NCI-H526 treated with DMSO at 0.1 percent for 48 hours (cell line): ENCODE measurements at places on chromosomes 5 and 9.
A peak's percentile ranks its signal among the peaks of the same experiment; 100 is the strongest.

DNA sequence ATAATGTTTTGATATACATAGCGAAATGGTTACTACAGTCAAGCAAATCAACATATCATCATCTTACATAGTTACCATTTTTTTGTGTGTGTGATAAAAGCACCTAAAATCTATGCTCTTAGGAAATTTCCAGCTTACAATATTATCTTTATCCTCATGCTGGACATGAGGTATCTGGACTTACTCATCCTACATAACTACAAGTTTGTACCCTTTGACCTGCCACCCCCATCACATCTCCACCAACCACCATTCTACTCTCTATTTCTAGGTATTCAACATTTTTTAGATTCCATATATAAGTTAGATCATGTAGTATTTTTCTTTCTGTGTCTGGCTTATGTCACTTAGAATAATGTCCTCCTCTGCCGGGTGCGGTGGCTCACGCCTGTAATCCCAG, 79.9 kb downstream of the TAF11L14 start:
- no peak for DNase-seq

DNA sequence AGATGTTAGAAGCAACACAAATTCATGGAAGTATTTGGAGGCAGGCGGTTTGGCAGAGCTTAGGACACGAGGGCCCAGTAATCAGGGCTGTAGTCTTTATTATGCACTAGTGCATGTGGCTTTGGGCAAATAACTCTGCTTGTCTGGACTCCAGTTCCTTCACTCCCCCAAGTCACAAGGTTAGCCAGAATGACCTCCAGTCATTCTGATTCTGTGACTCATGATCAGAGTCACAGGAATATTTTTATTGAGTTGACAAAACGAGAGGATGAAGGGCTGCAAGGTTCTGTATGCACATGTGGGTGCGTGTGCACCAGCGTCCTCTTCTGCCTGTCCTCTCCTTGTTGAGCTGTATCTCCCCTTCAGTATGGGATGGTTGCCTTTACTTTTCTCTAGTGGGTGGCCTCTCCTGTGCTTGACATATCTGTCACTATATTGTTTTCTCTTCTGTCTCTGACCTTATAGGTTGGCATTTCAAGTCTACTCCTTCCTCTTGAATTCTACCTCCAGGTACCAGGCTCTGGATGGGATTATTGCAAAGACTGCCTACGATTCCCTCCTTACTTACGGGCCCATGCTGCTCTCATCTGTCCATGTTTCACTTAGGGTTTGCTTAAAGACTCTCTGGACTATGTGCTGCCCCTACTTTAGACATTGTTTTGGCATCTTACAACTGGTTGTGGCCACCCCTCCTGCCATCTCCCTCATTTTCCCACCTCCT, 94.6 kb downstream of the KDM4C start:
- DNase-seq: no peak

- DNase-seq: no peak
Observed at GRCh38 chr9:71552480-71552879, 215.8 kb downstream of the CEMIP2 start.

- DNase-seq: no peak
Observed at GRCh38 chr5:79850941-79851340, 140.1 kb downstream of the MTX3 start.

GRCh38 chr5:355379-355935, 33.9 kb downstream of the AHRR start:
- DNase-seq: no peak

- no peak for DNase-seq
Observed at GRCh38 chr5:143101121-143101520, 302.4 kb downstream of the NR3C1 start.

DNA sequence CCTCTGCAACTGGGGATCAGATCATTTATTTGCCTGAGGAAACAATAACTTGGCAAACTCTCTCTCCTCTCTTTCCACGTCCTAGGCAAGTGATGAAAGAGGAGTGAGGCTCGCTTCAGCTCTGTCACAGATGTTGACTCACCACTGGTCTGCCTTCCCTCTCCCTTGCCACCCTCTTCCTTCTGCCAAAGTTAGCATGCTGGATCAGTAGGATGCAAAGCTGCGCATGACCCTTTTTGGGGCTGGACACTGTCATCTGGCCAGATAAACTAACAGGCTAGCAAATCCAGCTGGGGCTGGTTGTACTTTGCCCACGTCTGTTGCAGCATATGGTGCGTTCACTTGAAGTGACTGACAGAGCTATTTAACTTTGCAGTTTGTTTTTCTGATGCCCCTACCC, 36.2 kb upstream of the SMARCA2 start:
- DNase-seq: no peak

DNA sequence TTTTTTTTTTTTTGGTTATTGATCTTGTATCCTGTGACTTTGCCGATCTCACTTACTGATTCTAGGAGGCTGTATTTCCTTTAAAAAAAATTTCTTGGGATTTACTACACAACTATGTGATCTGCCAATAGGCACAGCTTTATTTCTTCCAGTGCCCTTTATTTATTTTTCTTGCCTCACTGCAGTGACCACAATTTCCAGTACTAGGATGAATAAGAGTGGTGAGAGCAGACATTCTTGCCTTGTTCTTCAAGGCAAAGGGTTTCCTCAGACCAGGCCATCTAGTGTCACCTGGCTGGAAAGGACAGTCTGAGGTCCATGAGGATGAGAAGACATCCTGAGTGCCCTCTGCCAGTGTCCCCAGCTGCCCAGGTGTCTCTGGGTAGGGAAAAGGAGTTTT, 265.4 kb downstream of the SPOCK1 start:
- no peak for DNase-seq

GRCh38 chr5:96928931-96929708, 6.8 kb upstream of the LNPEP start:
- DNase-seq: no peak

GRCh38 chr9:113712053-113712452, 164.1 kb upstream of the ZNF618 start:
- DNase-seq: no peak

- no peak for DNase-seq
Observed at GRCh38 chr5:106827061-106827460, 843.7 kb downstream of the EFNA5 start.

DNA sequence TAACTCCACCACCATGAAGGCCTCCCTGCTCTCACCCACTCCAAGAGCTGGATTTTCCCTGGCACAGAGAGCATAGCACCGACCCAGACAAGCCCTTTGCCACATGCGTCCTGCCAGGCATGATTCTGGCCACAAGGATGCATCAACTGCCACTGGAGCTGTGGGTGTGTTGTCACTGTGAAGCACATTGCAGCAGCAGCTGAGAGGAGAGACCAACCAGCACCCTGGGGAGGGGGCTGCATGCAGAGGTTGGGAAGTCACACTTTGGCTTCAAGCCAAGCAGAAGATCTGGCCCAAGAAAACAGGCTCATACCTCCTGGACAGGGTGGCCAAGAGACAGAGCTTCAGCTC, 22.6 kb upstream of the PTGES start:
- no peak for DNase-seq

GRCh38 chr9:23556459-23556858, 269.6 kb downstream of the ELAVL2 start:
- no peak for DNase-seq

DNA sequence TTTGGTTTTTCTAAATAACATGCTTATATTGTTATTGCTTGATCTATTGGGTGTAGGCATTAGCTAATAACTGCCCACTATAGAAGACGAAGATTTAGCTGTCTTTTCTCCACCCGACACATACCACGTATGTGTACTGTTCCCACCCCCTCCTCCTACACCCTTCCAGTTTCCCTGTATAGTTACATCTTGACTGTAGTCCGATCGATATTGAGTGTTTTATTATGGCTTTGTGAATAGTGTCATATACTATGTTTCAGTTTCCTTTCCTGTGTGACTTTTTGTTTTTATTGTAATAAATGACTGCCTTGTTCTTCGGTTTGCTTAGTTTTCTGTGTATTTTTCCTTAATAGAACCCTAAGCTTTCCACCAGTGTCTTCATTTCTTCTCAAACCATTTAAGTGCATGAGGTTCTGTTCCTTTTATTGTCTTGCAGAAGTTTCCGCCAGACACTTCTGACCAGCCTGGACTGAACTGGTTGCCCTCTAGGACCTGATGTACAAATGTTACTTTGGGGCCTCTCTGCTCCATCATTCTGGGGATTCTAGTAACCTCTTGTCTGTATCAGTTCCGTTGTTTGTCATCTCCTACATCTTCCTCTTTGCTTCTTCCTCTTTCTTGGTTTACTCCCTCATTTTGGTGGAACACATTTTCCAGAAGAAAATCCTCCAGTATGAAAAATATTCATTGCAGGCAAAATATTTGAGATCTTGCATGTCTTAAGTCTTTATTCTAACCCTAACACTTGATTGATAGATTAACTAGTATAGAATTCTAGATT, 61.8 kb downstream of the PRKACG start:
- no peak for DNase-seq

- DNase-seq: no peak
Observed at GRCh38 chr5:159605585-159605984, 275.3 kb upstream of the IL12B start.

GRCh38 chr5:45508135-45508534, 188.0 kb downstream of the HCN1 start:
- DNase-seq: no peak

- no peak for DNase-seq
Observed at GRCh38 chr9:117453737-117454136, 38.9 kb upstream of the ASTN2 start.

DNA sequence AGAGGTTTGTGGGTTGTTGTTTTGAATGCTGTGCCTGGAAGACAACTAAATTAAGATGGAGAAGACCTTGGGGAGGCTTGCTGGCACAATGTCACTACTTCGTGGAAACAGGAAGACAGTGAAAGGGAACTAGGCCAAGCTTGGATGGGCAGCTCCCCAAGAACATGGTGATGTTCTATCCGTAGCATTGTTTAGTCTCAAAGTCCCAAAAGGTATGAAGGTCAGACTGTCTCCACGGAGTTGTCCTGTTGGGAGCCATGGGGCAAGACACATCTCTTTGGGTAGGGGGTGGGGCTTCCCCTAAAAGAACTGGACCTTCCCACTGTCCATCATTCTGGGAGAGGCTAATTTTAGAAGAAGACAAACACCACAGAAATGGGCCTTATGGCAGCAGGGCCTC, 140.5 kb downstream of the ENTREP1 start:
- DNase-seq: no peak

- DNase-seq: no peak
Observed at GRCh38 chr5:103744159-103744558, 181.6 kb upstream of the NUDT12 start.

- no peak for DNase-seq
Observed at GRCh38 chr5:120062515-120062917, 401.6 kb upstream of the PRR16 start.

DNA sequence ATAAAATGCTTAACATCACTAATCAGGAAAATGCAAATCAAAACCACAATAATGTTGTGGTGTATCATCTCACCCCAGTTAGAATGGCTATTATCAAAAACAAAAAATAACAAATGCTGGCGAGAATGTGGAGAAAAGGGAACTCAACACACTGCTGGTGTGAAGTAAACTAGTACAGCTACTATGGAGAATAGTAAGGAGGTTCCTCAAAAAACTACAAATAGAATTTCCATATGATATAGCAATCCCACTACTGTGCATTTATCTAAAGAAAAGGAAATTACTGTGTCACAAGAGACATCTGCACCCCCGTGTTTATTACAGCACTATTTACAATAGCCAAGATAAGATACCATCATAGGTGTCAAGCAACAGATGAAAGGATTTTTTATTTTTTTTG, 214.5 kb upstream of the RASA1 start:
- DNase-seq: peak; percentile 25

DNA sequence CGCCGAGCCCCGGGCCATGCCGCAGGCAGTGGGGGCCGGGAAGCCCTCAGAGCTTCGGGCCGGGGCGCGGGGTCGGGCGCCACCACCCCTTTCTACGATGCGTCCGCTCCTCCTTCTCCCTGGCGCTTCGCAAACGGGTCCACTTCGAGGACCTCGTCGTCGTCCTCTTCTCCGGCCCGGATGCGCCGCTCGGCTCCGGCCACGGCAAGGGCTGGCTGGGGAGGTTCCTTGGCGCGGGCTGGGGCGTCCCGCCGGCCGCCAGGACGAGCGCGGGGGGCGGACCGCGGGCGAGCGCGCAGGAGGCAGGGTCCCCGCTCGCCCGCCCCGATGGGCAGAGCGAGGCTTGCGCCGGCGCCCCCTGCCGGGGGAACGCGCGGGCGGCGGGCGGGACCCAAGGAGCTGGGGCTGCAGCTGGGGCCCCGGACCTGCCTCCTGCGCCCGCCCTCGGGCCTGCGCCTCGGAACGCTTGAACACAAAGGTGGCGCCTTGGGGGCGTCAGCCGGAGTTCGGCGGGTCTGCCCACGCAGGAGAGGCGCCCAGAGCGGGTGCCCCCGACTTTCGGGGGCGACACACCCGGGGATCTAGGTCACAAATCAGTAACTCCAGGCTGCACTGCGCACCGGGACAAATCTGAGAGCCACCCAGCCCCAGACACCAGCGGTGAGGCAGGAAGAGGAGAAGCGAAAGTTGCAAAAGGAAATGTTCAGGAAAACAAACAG, at the start of gene ROR2:
Gene ROR2, minus strand, starts transcription at position 283 of the 719 bp plus-strand sequence.
- peak; percentile 37 for DNase-seq

DNA sequence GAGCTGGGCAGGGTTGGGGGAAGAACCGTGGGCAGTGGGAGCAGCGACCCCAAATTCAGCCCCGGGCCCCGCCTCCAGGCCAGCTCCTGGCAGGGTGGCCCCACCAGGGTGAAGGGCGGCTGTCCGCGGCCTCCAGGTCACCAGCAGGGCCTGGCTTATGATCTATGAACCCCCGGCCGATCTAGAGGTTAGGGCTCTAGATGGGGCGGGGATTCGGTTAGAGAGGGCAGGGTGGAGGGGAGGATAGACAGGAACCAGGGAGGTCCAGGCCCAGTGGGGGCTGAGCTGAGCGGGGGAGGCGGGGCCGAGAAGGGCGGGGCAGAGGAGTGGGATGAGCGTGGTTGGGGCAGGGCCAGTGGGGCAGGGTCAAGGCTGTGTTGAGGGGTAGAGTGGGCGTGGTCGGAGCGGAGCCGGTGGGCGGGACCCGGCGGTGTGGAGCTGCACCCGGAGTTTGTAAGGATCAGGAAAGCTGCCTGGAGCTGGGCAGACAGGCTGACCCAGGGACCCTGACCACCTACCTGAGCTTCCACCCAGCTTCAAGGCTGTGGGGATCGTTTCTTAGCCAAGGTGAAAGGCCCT, 29.3 kb upstream of the OBP2B start:
- DNase-seq: no peak

DNA sequence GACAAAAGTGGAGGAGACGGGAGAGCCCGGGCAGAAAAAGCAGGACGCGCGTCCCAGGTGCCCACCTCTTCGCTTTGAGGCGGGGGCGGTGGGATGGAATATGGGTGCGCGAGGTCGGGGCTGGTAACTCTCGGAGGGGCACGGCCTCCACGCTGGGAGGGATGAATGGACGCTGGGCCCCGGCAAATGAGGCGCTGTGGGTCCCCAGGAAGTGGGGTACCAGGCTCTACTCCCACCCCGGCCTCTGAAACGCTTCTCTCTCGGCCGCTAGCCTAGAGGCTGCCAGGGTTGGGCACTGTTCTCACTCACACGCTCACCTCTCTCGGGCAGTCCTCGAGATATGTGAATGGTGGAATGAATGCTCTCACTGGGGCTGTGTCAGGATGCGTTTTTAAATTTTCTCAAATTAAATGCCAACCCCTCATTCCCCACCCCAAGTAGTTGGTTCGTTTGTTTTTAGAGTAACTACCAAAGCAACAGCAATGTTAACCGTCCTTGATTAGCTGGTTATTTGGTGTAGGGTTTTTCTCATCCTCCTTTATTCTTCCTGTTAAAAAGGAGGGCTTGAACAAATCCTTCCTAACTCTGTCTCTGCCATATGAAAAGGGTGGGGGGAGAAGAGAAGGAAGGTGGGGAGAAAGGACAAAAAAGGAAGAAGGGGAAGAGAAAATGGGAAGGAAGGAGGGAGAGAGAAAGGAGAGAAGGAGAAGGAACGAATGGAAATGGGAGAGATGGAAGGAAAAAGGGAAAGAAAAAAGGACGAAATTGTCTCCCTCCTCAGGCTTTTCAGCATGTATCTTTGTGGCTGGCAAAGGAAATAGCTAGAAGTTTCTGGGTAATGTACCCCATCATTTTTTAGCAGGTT, 1.3 kb upstream of the EBF1 start:
- DNase-seq: no peak
